ENCODE measurements at places on chromosomes 12 and 14. TPM values are rescaled to one million over a fixed set of nuclear protein-coding genes. Genes with fewer than 3 reads are reported as not detected.

Gene TMEM132C
- total RNA-seq, result not detected

Gene CCDC177
- not detected for total RNA-seq

Gene BICDL1
- 158 TPM for total RNA-seq

Gene FAM161B
- 4.3 TPM for total RNA-seq

Gene CHPT1
- total RNA-seq, result 14.8 TPM

Gene LAG3
- 71.3 TPM for total RNA-seq

Gene KCNMB4
- total RNA-seq, result 1.3 TPM

Gene GNB3
- 1.8 TPM for total RNA-seq

Gene KLRK1
- 2.8 TPM for total RNA-seq

Gene DPF3
- 0.29 TPM for total RNA-seq

Gene SLC7A7
- total RNA-seq, result 0.78 TPM

Gene OTOGL
- total RNA-seq, result not detected

Gene SLC6A15
- not detected for total RNA-seq

Gene TMEM63C
- 1.1 TPM for total RNA-seq

Gene C12orf54
- not detected for total RNA-seq

Gene IL26
- 8.3 TPM for total RNA-seq

Gene PSEN1
- 26.6 TPM for total RNA-seq

Gene GPX2
- total RNA-seq, result not detected

Gene AICDA
- not detected for total RNA-seq

Gene TSPAN9
- 0.97 TPM for total RNA-seq

Gene POTEG
- total RNA-seq, result not detected

Gene SPIC
- total RNA-seq, result not detected

Gene HIGD1C
- total RNA-seq, result not detected

Gene ADAM20
- total RNA-seq, result 0.56 TPM

Gene CLEC4C
- not detected for total RNA-seq

Gene TAS2R30
- 2.9 TPM for total RNA-seq

Gene AP4S1
- total RNA-seq, result 4.0 TPM

Gene OR4K2
- not detected for total RNA-seq

Gene COX8C
- not detected for total RNA-seq

Gene NTF3
- total RNA-seq, result not detected

Gene BCL11B
- total RNA-seq, result 57.8 TPM

Gene NEUROD4
- total RNA-seq, result not detected

Gene PDZRN4
- total RNA-seq, result not detected

Gene EXOC3L4
- total RNA-seq, result not detected

Gene GYS2
- total RNA-seq, result not detected
